NCI-H2081 treated with DMSO at 0.1 percent for 48 hours (cell line): ENCODE measurements at places on chromosomes 1 and 21.

GRCh38 chr1:117581391-117581943 is 24.4 kb upstream of the TENT5C start:
- DNase-seq: no peak

GRCh38 chr1:248686815-248687214 is 15.8 kb downstream of the OR14I1 start:
- DNase-seq: no peak

- no peak for DNase-seq
Measured at GRCh38 chr1:46220808-46221207, 17.7 kb downstream of the LURAP1 start.

GRCh38 chr1:55480029-55480795 is 265.0 kb upstream of the USP24 start:
- no peak for DNase-seq

DNA sequence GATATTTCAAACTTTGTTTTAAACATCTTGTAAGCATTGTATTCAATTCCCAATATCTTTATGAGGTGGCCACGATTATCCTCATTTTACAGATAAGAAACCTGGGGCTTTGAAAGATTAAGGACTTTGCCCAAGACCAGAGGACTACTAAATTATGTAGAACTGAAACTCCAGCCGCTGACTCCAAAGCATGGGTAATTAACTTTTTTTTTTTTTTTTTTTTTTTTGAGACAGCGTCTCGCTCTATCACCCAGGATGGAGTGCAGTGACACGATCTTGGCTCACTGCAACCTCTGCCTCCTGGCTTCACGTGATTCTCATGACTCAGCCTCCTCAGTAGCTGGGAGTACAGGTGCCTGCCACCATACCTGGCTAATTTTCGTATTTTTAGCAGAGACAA is 68.7 kb downstream of the ALG14 start:
- DNase-seq: no peak

- DNase-seq: no peak
Measured at GRCh38 chr21:46179708-46180078, 4.6 kb downstream of the SPATC1L start.

DNA sequence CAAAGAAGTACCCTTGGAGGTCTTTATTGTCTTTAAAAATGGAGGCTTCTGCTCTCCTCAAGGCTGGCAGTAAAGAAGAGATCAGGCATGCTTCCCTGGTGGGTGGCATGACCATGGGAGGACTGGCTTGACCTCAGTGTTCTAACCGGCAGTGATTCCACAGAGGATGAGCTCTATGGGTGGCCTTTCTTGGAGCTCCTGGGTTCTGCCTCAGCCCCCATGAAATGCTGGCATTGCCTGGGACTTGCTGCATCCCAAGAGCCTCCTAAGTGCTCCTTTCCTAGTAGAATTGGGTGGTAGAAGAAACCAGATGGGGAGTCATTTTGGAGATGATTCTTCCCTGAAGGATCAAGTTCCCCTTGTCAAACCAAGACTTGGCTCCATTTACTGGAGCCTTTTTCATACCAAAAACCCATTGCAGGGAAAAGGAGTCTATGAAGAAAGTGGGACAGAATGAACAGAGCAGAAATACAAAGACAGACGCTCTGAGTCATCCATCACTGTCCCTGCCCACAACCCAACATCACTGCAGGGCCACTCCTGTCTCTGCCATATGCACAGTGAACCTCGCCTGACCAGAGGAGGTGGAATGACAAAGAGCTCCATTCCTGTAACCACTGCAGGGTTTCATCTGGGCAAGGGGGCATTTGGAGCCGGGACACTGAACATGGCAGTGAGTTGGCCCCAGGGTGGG is 42.4 kb downstream of the RIMS3 start:
- DNase-seq: no peak

GRCh38 chr1:166185526-166185925 is 18.7 kb upstream of the FAM78B start:
- no peak for DNase-seq

DNA sequence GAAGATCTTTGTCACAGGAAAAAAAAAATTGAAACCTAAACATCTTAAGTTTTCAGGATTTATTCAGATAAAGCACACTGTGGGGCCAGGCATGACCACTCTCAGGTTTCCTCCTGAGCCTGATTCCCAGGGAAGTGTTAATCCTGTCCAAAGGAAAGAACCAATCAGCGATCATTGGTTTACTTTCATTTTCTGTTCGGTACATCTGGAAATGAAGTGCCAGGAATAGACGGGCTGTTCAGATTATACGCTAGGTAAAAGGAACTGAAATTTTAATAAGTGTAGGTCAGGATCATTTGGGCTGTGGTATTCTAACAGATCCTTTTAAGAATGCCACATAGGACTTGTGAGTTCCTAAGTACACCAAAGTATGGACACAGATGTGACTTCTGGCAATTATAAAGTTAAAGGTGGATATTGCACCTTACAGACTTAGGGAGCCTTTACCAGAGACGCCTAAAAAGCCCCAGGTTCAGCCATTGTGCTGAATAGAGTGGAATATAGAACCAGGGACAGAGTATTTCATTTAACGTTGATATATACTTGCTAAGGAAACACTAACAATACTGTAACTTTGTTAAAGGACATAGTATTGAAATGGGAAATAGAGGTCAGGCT is 9.3 kb upstream of the CACYBP start:
- no peak for DNase-seq

DNA sequence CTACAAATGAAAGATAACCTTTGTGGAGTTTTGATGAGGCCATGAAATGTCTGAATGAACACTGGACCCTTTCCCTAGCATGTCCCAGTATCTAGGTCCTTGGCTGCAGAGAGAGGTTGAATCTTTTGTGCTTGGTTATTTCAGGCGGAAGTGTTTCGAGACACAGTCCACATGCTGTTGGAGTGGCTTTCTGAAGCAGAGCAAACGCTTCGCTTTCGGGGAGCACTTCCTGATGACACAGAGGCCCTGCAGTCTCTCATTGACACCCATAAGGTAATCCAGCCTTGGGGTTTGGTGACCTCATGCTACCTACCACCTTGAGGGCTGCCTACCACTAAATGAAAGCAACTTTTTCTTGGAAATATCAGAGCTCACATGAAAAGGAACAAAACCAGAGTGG is 38.9 kb upstream of the BMP8A start:
- DNase-seq: no peak

GRCh38 chr1:48013270-48013669 is 16.1 kb upstream of the TRABD2B start:
- no peak for DNase-seq

DNA sequence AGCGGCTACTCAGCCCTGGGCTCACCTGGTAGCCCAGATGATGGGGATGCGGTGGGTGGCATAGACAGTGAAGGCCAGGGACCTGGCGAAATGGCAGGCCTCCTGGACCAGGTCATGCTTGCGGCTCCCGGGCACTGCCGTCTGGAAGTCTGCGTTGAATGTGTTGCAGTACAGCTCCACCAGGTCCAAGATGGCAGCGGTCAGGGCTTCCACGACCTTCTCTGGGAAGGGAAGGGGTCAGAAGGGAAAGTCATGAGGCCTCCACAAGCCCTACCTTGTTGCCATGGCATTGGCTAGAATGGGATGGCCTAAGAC is 38.8 kb downstream of the PIK3C2B start:
- no peak for DNase-seq

DNA sequence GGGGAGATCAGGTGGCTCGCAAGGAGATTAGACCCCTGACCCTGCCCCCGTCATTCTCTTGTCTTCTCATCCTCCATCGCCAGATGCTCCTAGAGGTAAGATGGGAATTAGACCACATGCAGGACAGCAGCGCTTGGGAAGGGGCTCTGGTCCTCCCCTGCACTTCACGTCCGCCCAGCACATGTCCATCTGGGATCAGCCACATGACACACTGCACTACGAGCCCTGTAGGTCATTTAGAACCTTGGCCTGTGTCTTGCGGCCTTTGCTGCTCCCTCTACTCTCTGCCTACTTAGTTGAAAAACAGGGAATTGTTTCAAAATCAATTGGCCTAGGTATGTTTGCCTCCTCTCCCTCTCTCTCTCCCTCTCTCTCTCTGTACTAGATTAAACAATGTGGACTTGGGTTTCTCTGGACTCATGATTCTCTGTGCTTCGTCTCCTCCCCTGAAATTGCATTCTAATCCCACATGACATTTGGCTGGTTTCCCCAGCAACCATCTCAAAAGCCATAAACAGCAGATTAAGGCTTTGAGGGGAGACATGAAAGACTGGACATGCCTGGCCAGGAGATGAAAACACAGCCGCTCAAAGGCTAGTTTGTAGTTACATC is 3.8 kb upstream of the NCMAP start:
- DNase-seq: no peak

- no peak for DNase-seq
Measured at GRCh38 chr1:2335721-2336455, 55.5 kb downstream of the MORN1 start.

DNA sequence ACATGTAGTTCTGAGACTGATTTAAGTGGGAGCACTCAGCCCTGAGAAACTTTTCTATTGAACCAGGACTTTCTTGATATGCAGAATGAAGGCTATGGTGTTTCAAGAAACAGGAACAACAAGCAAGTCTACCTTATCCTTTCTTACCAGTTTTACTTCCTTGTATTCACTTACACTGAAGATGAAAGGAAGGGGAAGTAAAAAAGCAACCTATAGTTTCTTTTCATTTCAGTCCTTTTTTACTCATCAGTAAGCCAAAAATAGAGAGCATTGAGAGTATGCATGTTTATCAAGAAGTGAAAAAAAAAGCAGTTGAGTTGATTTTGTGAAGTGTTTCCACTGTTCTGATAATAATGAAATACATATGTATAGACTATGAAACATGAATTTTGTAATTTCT is 1010.3 kb downstream of the AMY1C start:
- no peak for DNase-seq

- no peak for DNase-seq
Measured at GRCh38 chr1:151344291-151344690, 2.8 kb downstream of the RFX5 start.

GRCh38 chr21:41316200-41317062 is at the start of gene FAM3B:
Gene FAM3B (plus strand): TSS chr21:41316801. CDS start chr21:41316880, 79 bp downstream.
- no peak for DNase-seq

- no peak for DNase-seq
Measured at GRCh38 chr1:40736085-40736531, 44.6 kb downstream of the NFYC start.

DNA sequence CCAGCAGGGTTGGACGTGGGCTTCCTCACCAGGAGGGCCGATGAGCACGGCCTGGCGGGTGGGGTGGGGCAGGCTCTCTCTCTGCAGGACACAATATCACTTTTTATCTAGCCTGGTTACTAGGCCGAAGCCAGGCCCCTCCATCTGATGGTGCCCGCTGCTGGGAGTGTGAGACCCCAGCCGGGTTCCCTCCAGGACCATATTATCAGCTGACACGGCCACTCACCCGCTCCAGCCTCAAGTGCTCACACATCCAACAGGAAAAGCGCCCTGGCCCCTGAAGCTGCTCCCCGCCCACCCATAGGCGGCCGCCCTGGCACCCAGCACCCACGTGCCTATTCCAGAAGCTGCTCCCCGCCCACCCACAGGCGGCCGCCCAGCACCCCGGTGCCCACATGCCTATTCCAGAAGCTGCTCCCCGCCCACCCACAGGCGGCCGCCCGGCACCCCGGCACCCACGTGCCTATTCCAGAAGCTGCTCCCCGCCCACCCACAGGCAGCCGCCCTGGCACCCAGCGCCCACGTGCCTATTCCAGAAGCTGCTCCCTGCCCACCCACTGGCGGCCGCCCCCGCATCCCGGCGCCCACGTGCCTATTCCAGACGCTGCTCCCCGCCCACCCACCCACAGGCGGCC is 5.0 kb downstream of the SLC19A1 start:
- no peak for DNase-seq
